ENCODE measurements at places on chromosomes 3 and 15.

- no peak for DNase-seq
These were observed 179.9 kb upstream of the PFN2 start for GRCh38 chr3:150150633-150151032.

- DNase-seq = no peak
These were observed 72.1 kb downstream of the GJD2 start for GRCh38 chr15:34682674-34683073.

DNA sequence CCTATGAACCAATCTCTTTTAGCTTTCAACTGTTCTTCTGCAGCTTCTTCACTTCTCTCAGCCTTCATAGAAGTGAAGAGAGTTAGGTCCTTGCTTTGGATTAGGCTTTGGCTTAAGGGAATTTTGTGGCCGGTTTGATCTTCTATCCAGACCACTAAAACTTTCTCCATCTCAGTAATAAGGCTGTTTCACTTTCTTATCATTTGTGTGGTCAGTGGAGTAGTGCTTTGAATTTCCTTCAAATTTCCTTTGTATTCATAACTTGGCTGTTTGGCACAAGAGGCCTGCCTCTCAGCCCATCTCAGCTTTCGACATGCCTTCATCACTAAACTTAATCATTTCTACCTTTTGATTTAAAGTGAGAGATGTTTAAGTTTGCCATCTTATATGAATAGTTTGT is 21.7 kb downstream of the DZIP1L start:
- DNase-seq = no peak

DNA sequence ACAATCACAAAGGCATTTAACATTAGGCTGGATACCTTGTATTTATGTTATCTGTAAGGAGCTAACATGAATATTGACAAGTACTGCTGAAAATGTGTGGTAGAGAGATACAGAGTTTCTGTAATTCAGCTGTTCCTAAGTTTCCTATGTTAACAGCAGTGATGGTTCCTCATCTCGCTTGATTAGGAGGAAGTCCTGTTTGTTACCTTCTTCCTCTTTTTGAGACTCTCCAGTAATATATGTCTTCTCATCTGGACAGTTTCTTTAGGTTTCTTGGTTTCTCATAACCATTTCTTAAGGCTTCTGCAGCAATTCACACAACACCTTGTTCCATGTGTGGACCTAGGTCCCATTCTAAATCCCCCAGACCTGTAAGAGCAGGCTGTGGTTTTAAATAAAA is 11.4 kb upstream of the PEX5L start:
- DNase-seq = peak; percentile 2

GRCh38 chr15:63288778-63289378 is 11.5 kb downstream of the APH1B start:
- DNase-seq = peak; percentile 5

DNA sequence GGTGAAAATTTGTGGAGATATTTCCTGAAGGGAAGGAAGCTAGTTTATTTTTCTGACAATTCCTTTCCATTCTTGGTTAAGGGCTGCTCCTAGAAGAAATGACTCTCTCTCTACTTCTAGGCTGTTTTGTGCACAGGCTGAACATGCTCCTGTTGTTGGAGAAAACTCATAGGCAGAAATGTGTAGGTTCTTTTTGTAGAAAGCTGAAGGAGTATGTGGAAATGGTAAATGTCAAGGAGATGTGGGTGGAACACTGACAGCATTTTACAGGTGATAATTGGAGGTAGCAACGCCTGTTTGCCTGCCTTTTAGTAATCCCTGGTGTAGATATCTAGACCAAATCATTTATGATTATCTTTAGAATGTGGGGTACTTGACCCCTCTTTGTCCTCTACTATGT is 322.2 kb upstream of the TBC1D5 start:
- DNase-seq = no peak

DNA sequence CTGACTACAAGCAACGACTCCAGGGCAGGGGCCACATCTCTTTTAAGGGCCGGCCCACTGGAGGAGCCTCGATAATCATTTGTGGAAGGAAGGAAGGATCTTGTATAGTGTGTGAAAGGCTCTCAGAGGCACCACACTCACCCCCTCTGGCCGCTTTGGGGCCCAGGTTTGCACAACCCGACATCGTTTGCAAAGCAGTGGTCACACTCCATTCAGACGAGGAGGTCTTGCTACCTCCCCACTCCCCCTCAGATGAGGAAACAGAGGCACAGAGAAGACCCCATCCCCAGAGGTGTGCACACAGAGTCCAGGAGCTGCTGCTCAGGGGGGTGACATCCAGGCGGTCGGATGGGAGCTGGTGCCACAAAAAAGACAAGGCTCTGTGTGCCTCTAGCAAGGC is 29.6 kb downstream of the IQSEC1 start:
- no peak for DNase-seq

DNA sequence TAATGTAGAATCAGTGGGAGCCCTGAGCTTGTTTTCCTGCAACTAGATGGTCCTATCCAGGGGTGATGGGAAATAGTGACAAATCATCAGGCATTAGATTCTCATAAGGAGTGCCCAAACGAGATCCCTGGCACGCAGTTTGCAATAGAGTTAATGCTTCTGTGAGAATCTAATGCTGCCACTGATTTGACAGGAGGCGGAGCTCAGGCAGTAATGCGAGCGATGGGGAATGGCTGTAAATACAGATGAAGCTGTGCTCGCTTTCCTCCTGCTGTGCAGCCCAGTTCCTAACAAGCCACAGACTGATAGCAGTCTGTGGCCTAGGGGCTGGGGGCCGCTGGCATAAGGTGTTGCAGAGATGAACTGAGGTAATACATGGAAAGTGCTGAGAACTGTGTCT is 28.3 kb upstream of the TMEM42 start:
- no peak for DNase-seq

- DNase-seq = no peak
These were observed 1004.9 kb downstream of the FHIT start for GRCh38 chr3:60246361-60246760.

DNA sequence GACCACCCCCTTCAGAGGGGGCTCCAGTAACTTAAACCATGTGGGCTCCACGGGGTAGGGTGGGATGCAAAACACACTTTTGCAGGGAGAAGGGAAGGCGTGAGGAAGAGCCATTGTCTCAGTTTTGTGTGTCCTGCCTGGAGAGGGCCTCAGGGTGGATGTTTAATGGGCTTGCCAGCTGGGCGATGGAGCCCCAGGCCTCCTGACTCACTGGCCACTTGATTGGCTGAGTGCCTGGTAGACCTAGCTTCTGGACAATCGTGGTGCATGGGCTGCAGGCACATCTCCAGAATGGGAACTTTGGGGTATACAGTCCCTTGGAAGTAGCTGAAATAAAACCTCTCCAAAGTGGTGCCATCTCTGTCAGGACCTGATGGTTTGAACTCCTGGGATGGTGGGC is 118.3 kb upstream of the MRPS22 start:
- no peak for DNase-seq

DNA sequence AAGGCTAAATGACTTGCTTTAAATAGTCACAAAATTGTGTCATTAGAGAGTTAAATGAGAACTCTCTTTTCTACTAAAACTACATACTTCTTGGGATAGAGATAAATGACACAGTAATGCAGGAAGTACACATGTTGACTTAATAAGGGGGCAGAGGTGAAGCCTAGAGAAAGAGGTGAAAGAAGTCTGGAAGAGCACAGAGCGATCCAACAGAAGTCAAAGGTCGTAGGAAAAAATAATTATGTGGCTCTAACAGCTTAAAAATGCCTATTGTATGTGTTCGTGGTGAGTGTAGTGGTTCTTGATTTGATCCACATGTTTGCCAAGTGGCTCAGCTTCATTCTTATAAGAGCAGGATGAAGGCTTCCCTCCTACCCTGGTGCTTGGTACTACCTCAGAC is 61.7 kb downstream of the TMEM212 start:
- no peak for DNase-seq

DNA sequence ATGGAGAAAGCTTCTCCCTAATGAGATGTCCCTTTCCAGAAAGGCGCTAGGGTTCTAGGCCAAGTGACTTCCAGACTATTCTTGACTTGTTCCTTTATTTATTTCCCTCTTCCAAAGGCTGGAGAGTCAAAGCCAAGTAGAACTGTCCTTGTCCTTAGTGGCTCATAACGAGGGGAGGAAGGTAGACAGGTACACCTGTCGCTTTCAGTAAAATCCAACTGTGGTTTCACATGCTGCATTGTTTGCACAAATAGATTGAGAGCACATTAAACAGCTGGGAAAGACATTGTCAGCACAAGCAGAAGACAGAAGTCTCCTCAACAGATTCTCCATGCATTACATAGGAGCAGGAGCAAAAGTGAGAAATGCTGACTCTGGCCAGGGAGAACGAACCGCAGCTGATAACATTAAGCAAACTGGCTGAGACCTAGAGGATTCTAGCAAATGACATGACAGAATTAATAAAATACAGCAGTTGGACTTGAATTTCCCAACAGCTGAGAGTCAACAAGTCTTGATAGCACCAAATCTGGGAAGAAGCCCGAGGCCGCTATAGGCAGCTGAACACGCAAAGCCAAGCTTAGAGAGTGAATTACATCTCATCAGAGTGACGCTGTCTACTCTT is 227.7 kb downstream of the TLE3 start:
- DNase-seq = no peak

- no peak for DNase-seq
These were observed 312.8 kb upstream of the CHRM5 start for GRCh38 chr15:33655488-33655887.

DNA sequence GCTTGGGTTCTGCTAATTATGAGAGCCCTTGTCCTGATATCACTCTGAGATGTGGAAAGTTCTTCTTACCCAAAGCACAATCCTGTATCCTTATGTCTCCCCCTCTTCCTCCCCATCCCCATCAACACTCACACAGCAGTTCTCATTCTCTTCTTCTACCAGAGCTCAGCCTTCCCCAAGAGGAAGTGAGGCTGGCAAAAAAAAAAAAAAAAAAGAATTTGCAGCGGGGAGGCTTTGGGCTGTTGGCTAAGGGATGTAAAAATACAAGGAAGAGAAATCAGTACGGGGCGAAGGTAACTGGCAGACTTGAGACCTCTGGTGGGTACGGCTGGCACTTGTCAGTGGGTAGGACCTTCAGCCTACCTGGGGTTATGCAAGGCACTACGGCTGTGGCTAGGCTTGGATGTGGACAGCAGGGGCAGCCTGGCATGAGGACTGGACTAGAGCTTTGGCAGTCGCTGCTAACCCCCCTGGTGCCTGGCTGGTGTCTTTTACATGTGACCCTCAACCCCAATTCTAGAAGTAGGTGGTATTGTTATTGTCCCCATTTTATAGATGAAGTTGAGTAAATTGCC is 5.4 kb downstream of the VIPR1 start:
- no peak for DNase-seq

DNA sequence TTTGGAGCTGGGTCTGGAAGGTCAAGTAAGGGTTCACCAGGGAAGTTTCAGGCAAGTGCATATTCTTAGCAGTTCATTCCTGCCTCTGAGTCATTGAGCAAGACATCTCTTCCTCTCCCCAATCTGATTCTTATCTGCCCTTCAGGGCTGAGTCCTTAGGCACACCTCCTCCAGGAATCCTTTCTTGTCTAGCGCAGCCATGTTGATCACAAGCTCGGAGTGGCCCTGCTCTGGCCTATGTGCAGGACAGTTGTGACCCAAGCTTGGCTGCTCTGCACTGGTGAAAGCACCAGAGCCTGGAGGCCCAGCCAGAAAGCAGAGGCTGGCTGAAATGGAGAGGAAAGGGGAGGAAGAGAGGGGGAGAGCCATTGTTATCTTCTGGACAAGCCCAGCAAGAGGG is 30.9 kb upstream of the MRPS22 start:
- no peak for DNase-seq

GRCh38 chr15:52349052-52349700 is 53.6 kb upstream of the MYO5C start:
- DNase-seq = no peak

GRCh38 chr3:125675791-125676190 is 80.5 kb upstream of the OSBPL11 start:
- DNase-seq = no peak

- DNase-seq = no peak
These were observed 2.3 kb downstream of the VWA5B2 start for GRCh38 chr3:184231671-184232070.

- DNase-seq = no peak
These were observed 3.7 kb upstream of the CLDN1 start for GRCh38 chr3:190325923-190326322.

- no peak for DNase-seq
These were observed 303.8 kb upstream of the NECTIN3 start for GRCh38 chr3:110767838-110768237.

DNA sequence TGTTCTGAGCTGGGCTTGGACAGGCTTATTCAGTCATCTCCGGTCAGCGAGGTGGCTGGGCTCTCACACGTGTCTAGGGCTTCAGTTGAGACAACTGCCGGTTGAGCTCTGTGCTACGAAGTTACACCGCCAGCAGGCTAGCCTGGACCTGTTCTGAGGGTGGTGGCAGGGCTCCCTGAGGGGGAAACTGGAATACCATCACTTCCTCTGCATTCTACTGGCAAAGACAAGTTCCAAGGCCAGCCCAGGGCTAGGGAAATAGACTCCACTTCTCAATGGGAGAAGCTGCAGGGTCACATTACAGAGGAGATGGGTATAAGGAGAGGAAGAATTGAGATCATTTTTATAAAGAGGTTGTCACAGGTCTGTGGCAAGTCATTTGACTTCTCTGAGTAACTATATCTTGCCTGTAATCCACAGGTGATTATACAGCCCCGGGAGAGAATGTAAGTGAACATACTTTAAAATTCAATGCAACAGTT is 106.8 kb upstream of the IL12A start:
- DNase-seq = no peak

DNA sequence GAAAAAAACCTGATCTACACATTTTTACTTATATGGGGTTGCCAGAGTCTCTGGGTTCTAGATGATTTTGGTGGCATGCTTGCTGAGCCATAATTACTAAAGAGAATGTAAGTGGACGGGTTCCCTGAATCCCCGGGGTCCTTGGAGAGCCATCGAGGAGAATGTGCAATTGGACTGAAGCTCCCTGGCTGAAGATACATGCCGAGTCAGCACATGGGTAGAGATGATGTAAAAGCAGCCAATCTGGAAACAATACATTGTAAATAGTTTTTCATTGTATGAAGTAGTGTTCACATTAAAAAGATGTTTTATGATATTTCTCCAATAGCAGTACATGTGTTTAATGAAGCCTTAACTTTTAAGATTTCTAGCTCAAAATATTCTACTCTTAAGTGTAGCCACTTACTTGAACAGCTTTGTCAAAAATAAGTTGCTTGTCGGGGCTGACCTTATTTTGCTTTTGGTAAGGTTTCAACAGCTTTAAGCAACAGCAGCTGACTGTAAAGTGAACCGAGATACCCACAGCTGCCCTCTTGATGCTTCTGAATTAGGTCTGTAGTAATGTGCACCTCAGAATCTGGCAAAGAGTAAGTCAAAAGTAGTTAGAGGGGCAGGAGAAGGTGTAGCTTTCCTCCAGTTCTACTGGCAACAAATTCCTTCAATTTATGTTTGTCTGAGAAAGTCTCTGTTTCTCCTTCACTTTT is 205.7 kb downstream of the PLCL2 start:
- no peak for DNase-seq

DNA sequence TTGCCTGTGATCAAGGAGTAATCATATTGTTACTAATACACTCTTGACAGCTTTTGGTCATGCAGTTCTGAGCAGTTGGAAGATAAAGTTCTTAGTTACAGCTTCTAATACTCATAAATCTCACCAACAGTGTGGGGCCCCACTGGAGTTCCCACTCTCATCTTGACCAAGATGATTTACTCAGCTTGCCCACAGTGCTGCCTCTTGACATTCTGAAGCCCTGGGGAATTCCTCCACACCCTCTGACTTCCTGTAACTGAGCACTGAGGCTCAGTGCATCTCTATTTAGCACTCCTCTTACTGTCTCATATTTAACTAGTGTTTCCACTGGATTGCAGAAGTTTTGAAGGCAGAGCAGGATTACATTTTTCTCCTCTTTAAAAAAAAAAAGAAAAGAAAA is 1.9 kb upstream of the ARL6IP5 start:
- peak; percentile 68 for DNase-seq

- DNase-seq = peak; percentile 93
These were observed at the start of gene PCLAF for GRCh38 chr15:64381000-64381751. Gene PCLAF, minus strand, starts transcription at chr15:64381441. Its CDS starts 70 bp downstream, at chr15:64381371.

All from GDM1 (cell line).